ENCODE measurements at places on chromosomes 6 and 20. TPM values are rescaled to one million over a fixed set of nuclear protein-coding genes. Genes with fewer than 3 reads are reported as not detected.

Gene ITPA
- total RNA-seq: 44.7 TPM

GRCh38 chr20:12715371-12715770 is 293.4 kb upstream of the SPTLC3 start:
- no peak for DNase-seq

- no peak for DNase-seq
Measured at GRCh38 chr6:140478631-140479030, 1104.2 kb upstream of the CITED2 start.

DNA sequence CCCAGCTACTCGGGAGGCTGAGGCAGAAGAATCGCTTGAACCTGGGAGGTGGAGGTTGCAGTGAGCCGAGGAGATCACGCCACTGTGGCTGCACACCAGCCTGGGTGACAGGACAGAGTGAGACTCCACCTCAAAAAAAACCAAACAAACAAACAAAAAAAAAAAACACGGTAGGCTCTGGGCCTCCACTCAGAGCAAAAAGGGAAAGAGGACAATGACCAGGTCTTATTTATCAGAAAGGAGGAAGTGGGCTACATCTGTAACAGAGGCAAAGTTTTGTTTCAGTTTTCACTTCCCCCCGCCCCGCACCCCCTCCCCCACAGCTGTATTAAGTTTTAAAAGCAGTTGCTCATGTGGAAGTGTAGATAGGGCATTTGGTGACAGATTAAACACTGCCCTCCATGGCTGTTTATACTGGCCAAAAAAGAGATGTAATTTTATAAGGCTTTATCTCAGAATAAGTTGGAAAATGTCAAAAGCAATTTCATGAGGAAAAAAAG is 114.6 kb downstream of the RCAN2 start:
- DNase-seq: no peak

Gene ZKSCAN3
- total RNA-seq: 12.8 TPM

Gene PRSS16
- total RNA-seq: 32.1 TPM

Gene RBPJL
- not detected for total RNA-seq

- DNase-seq: no peak
Measured at GRCh38 chr6:168908166-168908565, 345.5 kb downstream of the THBS2 start.

Gene PBX2
- total RNA-seq: 97.7 TPM

Gene LY86
- 1.6 TPM for total RNA-seq

- DNase-seq: no peak
Measured at GRCh38 chr6:56940463-56940862, 14.4 kb upstream of the BEND6 start.

DNA sequence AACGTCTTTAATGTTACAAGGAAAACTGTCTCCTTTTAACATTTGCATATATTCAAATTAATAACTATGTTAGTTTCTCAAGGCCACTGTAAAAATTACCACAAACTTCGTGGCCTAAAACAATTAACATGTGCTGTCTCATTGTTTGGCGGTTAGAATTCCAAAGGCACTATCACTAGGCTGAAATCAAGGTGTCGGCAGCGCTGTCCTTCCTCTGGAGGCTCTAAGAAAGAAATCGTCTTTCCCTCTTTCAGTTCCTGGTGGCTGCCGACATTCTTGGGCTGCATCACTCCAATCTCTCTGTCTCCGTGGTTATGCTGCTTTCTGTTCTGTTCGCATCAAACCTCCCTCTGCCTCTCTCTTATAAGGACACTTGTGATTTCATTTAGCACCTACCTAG is 4.2 kb downstream of the TPD52L1 start:
- DNase-seq: no peak

Gene CLIC5
- total RNA-seq: 242 TPM

- no peak for DNase-seq
Measured at GRCh38 chr6:84141521-84141920, 85.9 kb downstream of the CEP162 start.

Gene SH3BGRL2
- total RNA-seq: 63.2 TPM
